Smooth muscle cell of trachea (primary cell): ENCODE measurements at places on chromosomes 1 and 21. TPM values are rescaled to one million over a fixed set of nuclear protein-coding genes. Genes with fewer than 3 reads are reported as not detected.

The CNR2 gene
- total RNA-seq = not detected in 2 replicates

The GRIK3 gene
- total RNA-seq = not detected in 2 replicates

The CAPZA1 gene
- total RNA-seq = 270 and 287 TPM in 2 replicates

The ZFP69 gene
- total RNA-seq = 3.6 and 3.9 TPM in 2 replicates

The SGIP1 gene
- total RNA-seq = 26.5 and 34.6 TPM in 2 replicates

The SLX9 gene
- total RNA-seq = 12.6 and 13.4 TPM in 2 replicates
